Erythroblast (primary cell): ENCODE measurements at places on chromosomes 13 and 19.

- DNase-seq, result no peak
Observed at GRCh38 chr13:43915451-43915850, 35.7 kb downstream of the LACC1 start.

- peak; percentile 4 for DNase-seq
Observed at GRCh38 chr13:50208826-50209335, 193.6 kb downstream of the KCNRG start.

DNA sequence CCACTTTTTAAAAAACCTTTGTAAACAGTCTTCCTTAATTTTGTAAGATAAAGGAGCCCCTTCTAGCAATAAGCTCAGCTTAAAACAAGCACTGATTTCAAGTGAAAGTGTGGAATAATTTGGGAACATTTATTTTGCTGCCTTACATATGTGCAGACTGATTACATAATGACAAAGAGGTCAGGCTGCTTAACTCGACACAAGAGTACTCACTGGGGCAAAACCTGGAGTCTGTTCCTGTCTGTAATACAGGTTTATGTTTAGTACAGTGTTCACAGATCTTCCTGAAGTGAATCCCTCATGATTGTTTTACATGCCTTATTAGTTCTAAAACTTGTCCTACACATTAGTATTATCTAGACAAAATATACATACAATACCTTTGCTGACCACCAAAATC, 609.8 kb downstream of the LMO7 start:
- no peak for DNase-seq

DNA sequence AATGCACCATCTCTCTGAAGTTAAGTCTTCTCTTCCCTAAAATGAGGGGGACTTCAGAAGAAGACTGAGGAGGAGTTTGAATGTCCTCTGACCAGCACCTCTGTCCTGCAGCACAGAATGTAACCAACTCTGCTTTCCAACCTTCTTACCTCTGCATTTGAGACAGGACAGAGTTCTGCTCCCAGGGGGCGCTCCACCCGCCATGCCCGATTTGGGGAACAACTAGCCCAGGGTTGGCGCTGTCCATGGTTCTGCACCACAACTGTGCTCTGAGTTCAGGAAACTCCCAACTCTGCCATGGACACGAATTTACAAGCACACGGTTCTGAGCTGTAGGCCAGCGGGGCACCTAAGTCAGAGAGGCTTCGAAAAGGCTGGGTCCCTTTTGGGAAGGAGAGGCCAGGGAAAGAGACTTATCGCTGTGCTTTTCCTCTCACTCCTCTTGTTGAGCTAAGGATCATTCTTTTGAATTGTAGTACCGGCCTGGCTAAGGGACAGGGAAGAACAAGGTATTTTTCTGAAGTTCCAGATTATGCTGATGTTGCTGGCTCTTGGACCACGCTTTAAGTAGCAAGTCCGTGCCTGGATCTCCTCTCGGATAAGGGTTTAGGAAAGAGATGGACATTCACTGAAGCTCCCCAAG, 22.2 kb downstream of the SIGLEC5 start:
- peak; percentile 86 for DNase-seq

DNA sequence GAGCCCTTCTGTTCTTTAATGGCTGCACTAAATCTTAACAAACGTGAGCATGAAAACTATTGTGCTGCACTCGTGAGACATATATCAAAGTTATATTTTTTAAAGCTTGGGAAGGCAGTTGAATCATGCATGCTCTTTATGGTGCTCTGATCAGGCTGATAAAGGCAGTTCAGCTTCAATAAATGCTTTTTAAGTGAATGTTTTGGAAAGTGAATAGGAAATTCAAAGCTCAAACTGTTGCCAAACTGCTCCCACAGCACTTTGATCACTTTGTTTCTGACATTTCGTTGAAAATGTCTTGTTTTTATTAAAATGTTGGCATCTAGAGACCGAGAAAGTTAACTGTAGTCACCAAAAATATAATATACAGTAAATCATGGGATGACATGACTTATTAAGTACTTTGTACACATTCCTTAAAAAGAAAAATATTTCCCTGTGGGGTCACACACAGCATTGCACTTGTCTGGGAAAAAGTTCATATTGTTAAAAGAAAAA, 625.7 kb upstream of the PCDH9 start:
- no peak for DNase-seq

DNA sequence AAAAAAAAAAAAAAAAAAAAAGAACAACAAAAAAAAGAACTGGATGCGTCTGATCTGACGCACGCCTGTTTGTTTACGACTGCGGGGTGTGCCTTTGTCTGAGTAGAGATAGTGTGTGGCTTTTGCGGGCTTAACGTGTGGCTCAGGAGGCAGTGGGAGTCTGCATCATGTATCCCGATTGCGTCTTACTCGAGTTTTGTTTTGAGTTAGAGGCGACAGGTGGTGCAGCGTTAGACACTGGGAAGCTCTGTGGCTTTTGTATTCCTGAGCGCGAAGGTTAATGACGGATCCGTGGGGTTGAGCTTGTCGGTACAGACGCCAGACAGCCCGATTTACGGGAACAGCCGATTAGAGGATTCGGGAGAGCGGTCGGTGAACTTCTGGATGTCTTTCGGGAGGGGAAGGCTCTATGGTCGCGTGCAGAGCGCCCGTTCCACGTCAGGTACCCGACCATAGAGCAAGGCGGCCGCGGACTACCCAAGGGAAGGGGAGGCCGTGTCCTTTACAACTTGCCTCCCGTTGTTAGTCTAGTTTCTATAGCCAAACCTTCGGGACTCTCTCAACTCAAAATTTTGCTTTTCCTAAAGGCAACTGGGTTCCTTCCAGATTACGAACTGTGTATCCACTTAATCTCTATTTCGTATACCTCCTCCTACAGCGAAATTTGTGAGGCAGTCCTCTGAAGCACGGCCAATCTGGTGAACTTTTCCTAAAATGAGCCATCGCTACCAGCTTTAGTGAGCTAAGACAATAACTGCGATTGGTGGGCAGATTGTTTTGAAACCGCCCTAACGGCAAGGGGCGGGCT, 926 bp upstream of the HNRNPUL1 start:
- DNase-seq, result peak; percentile 90

- DNase-seq, result no peak
Observed at GRCh38 chr13:113364901-113365582, 1.1 kb upstream of the GRTP1 start.

GRCh38 chr19:845707-846521, 5.1 kb downstream of the PRTN3 start:
- DNase-seq, result no peak

DNA sequence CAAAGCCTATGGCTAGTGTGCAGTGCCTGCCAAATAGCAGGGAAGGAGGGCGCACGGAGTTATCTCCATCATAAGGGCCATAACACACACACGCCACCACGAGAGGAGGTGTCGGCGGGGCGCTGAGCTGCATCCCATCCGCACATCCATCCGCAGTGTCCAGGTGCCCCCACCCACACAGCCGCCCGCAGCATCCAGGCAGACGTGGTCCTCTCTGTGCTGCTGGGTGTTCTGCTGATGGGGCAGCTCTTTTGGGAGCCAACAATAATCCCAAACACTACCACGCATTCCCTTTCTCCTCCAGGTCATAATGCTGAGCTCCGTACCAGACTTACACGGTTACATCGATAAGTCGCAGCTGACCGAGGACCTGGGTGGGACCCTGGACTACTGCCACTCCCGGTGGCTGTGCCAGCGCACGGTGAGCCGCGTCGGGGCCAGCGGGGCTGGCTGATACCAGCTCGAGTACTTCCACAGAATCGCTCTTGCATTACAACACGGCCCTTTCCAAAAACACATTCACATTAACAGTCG, 41.5 kb upstream of the F7 start:
- DNase-seq, result no peak

- DNase-seq, result no peak
Observed at GRCh38 chr13:32616883-32617511, 30.7 kb downstream of the PDS5B start.
